HT1080 (cell line): ENCODE measurements at places on chromosomes 7 and 10. TPM values are rescaled to one million over a fixed set of nuclear protein-coding genes. Genes with fewer than 3 reads are reported as not detected.

Gene CHCHD2
- total RNA-seq: 607 and 847 TPM in 2 replicates

Gene PLXDC2
- total RNA-seq: 0.27 and 0.48 TPM in 2 replicates

Gene MOSPD3
- total RNA-seq: 3.6 and 13.0 TPM in 2 replicates

Gene STEAP1B
- total RNA-seq: 0.08 TPM in 1 of 2 replicates, not detected in the other

Gene IQUB
- not detected in 2 replicates for total RNA-seq

Gene OR2A7
- not detected in 2 replicates for total RNA-seq

Gene DNAJC9
- total RNA-seq: 72.5 and 75.2 TPM in 2 replicates

Gene C10orf67
- total RNA-seq: 0.10 and 0.50 TPM in 2 replicates

Gene EMX2
- total RNA-seq: 0.08 and 0.20 TPM in 2 replicates

Gene RNF133
- 0.08 and 0.33 TPM in 2 replicates for total RNA-seq

Gene NUTM2D
- total RNA-seq: 1.1 and 1.6 TPM in 2 replicates

Gene C10orf53
- not detected in 2 replicates for total RNA-seq

Gene NAT16
- not detected in 2 replicates for total RNA-seq

Gene SLC13A1
- not detected in 2 replicates for total RNA-seq

Gene ZNF680
- 2.7 and 4.6 TPM in 2 replicates for total RNA-seq

Gene LHPP
- 2.1 and 3.2 TPM in 2 replicates for total RNA-seq

Gene TPST1
- 46.4 and 51.6 TPM in 2 replicates for total RNA-seq

Gene FGF8
- total RNA-seq: not detected in 2 replicates

Gene HIF1AN
- 9.0 and 9.8 TPM in 2 replicates for total RNA-seq

Gene SVIL
- total RNA-seq: 8.0 and 8.2 TPM in 2 replicates

Gene TUBAL3
- not detected in 2 replicates for total RNA-seq

Gene GATA3
- total RNA-seq: 0.68 and 1.2 TPM in 2 replicates

Gene ADAP1
- total RNA-seq: 1.6 and 2.3 TPM in 2 replicates

Gene NPSR1
- not detected in 2 replicates for total RNA-seq

Gene DENND2A
- 1.8 and 2.2 TPM in 2 replicates for total RNA-seq

Gene ZNF12
- 12.2 and 16.4 TPM in 2 replicates for total RNA-seq
